ENCODE measurements at places on chromosomes 6 and 20. TPM values are rescaled to one million over a fixed set of nuclear protein-coding genes. Genes with fewer than 3 reads are reported as not detected.

The LAMA2 gene
- not detected for total RNA-seq

The FAM162B gene
- total RNA-seq = not detected

The RNF182 gene
- not detected for total RNA-seq

The SYNCRIP gene
- total RNA-seq = 114 TPM

The F13A1 gene
- total RNA-seq = not detected

The SRC gene
- total RNA-seq = 1.3 TPM

The SUN5 gene
- not detected for total RNA-seq

The PACRG gene
- not detected for total RNA-seq

The AIF1 gene
- total RNA-seq = 46.1 TPM

The STX11 gene
- 9.9 TPM for total RNA-seq

The SRSF12 gene
- total RNA-seq = not detected

The CLPSL2 gene
- total RNA-seq = not detected

The TEAD3 gene
- 0.08 TPM for total RNA-seq

The MACROD2 gene
- total RNA-seq = not detected

The CNKSR3 gene
- 0.08 TPM for total RNA-seq

The HLA-DRB1 gene
- 36.3 TPM for total RNA-seq

The SLC32A1 gene
- not detected for total RNA-seq

The FAM120B gene
- total RNA-seq = 27.3 TPM

The TBX18 gene
- not detected for total RNA-seq

The SLC44A4 gene
- not detected for total RNA-seq

The SIRPB1 gene
- total RNA-seq = 7.4 TPM

The ID4 gene
- not detected for total RNA-seq

The ZNF391 gene
- 1.6 TPM for total RNA-seq

The MYBL2 gene
- total RNA-seq = 65.7 TPM

The ZSWIM3 gene
- total RNA-seq = 5.6 TPM

The DNAH8 gene
- total RNA-seq = 0.03 TPM

The GABRR1 gene
- not detected for total RNA-seq

The MLN gene
- total RNA-seq = not detected

The GHRH gene
- total RNA-seq = not detected

The ELOVL2 gene
- not detected for total RNA-seq

All from activated naive CD4-positive, alpha-beta T cell treated with anti-CD3 and anti-CD28 coated beads, Interleukin-2, amount 10 ng/mL, durations not matched to agents 5 hours and 36 hours (primary cell).